ENCODE measurements at places on chromosomes 7 and 10. TPM values are rescaled to one million over a fixed set of nuclear protein-coding genes. Genes with fewer than 3 reads are reported as not detected.

C10orf62 gene
- 0.24 TPM for total RNA-seq

GRM8 gene
- total RNA-seq: 0.66 TPM

GPR15LG gene
- total RNA-seq: not detected

HABP2 gene
- not detected for total RNA-seq

GRCh38 chr7:84532196-84532595 lies 337.6 kb upstream of the SEMA3A start:
- H3K4me1 ChIP-seq: no peaks in the 10 kb centered on the region
- H3K27me3 ChIP-seq: no peaks in the 10 kb centered on the region
- H3K36me3 ChIP-seq: no peaks in the 10 kb centered on the region
- H3K4me3 ChIP-seq: no peak overlapping the region

DNA sequence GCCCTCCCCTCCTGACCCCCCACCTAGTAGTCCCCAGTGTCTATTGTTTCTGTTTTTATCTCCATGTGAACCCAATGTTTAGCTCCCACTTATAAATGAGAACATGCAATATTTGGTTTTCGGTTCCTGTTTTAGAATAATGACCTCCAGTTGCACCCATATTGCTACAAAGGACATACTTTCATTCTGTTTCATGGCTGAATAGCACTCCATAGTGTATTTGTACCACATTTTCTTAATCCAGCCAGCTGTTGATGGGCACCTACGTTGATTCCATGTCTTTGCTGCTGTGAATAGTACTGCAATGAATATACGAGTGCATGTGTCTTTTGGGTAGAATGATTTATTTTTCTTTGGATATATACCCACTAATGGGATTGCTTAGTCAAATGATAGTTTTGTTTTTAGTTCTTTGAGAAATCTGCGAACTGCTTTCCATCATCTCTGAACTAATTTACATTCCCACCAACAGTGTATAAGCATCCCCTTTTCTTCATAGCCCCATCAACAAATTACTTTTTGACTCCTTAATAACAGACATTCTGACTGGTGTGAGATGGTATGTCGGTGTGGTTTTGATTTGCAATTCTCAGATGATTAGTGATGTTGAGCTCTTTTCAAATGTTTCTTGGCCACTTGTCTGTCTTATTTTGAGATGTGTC lies 128.4 kb upstream of the PHYHIPL start:
- DNase-seq: no peak
- no peak overlapping the region for H3K27ac ChIP-seq
- H3K27me3 ChIP-seq: no peaks in the 10 kb centered on the region
- no peaks in the 10 kb centered on the region for H3K36me3 ChIP-seq
- H3K4me1 ChIP-seq: no peaks in the 10 kb centered on the region
- no peak overlapping the region for H3K4me3 ChIP-seq

- no peak for DNase-seq
- H3K27me3 ChIP-seq: no peaks in the 10 kb centered on the region
- no peaks in the 10 kb centered on the region for H3K4me1 ChIP-seq
- no peaks in the 10 kb centered on the region for H3K36me3 ChIP-seq
- H3K4me3 ChIP-seq: no peak overlapping the region
These were observed 9.0 kb upstream of the RHBDD2 start for GRCh38 chr7:75869776-75870379.

GRCh38 chr10:94216201-94216600 lies 146.5 kb downstream of the NOC3L start:
- H3K4me1 ChIP-seq: peaks cover 2% of the 10 kb centered on the region
- no peaks in the 10 kb centered on the region for H3K36me3 ChIP-seq
- no peaks in the 10 kb centered on the region for H3K27me3 ChIP-seq
- no peak overlapping the region for H3K4me3 ChIP-seq
- no peak for DNase-seq

DNA sequence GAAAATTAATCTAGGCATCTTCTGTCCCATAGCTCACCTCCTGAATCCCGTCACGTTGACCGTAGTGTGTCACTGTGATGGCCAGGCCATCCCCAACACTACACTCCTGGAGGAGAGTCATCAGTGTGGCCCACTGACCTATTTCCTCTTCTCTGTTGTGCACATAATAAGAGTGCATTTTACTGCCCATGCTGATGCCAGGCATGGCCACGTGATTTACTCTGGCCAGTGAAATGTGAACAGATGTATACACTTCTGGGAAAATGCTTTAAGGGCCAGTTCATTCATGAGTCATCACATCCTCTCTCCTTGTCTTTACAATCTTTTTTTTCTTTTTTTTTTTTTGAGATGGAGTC lies 101.9 kb upstream of the PIP4K2A start:
- H3K4me1 ChIP-seq: no peaks in the 10 kb centered on the region
- DNase-seq: no peak
- H3K4me3 ChIP-seq: no peak overlapping the region
- H3K27ac ChIP-seq: no peak overlapping the region

DNA sequence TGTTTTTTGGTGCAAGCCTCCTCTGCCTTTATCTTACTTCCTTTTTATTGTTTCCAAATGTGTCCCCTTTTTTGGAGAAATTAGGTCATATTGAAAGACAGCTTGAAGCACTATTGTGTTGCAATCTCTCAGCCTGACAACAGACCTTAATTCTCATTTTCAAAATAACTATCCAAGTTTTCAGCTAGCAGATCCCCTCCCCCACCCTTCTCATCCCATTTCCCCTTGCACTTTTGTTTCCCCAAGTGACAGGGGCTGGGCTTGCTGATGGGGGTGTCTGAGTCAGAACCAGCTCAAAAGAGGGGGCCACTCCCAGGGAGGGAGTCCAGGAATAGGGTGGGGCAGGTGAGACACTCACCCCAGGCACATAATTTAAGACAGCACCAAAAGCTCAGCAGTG lies 75.3 kb downstream of the MKI67 start:
- no peak overlapping the region for H3K4me3 ChIP-seq
- DNase-seq: no peak
- peaks cover 26% of the 10 kb centered on the region for H3K4me1 ChIP-seq

GRCh38 chr7:142806022-142806356 lies 35.2 kb downstream of the PRSS2 start:
- no peaks in the 10 kb centered on the region for H3K4me1 ChIP-seq
- no peak overlapping the region for H3K27ac ChIP-seq
- H3K27me3 ChIP-seq: no peaks in the 10 kb centered on the region
- no peaks in the 10 kb centered on the region for H3K36me3 ChIP-seq

Measured in heart left ventricle (tissue), 16 donors.